ENCODE measurements at places on chromosomes 6 and 20.

DNA sequence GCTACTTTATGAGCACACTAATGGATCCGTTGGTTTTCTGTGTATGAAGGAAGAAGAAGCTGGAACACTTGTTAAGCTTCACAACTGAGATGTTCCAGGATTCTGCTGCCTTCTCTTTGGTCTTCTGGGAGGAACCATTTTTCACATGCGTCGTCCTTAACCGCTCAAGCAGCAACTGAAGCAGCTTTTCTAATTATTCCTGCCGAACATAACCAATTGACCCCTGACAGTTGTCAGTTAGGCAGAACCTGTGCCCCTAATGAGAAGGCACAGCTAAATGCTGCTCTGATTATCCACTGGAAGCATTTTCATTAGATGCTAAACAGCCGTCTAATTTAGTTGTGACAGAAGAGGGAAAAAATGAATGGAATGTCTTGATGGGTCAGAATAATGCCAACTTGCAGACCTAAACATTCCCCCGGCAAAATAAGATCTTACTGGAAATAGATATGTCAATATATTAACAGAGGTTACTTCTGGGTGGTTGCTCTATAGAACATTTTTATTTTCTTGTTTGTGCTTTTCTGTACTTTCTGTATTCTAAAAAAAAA, 85.0 kb upstream of the SMLR1 start:
- DNase-seq = no peak

- no peak for DNase-seq
Observed at GRCh38 chr6:150372051-150372450, 3.2 kb downstream of the IYD start.

GRCh38 chr6:43714311-43715055, 26.9 kb upstream of the MRPS18A start:
- DNase-seq = no peak

- no peak for DNase-seq
Observed at GRCh38 chr6:13272131-13273046, 55.9 kb downstream of the TBC1D7 start.

GRCh38 chr6:148118244-148118643, 224.4 kb upstream of the SASH1 start:
- no peak for DNase-seq

- no peak for DNase-seq
Observed at GRCh38 chr6:152048921-152049320, 241.4 kb downstream of the ESR1 start.

GRCh38 chr20:48171626-48172356, 386.5 kb upstream of the SULF2 start:
- DNase-seq = no peak

- DNase-seq = no peak
Observed at GRCh38 chr6:45812922-45813321, 202.7 kb downstream of the CLIC5 start.

DNA sequence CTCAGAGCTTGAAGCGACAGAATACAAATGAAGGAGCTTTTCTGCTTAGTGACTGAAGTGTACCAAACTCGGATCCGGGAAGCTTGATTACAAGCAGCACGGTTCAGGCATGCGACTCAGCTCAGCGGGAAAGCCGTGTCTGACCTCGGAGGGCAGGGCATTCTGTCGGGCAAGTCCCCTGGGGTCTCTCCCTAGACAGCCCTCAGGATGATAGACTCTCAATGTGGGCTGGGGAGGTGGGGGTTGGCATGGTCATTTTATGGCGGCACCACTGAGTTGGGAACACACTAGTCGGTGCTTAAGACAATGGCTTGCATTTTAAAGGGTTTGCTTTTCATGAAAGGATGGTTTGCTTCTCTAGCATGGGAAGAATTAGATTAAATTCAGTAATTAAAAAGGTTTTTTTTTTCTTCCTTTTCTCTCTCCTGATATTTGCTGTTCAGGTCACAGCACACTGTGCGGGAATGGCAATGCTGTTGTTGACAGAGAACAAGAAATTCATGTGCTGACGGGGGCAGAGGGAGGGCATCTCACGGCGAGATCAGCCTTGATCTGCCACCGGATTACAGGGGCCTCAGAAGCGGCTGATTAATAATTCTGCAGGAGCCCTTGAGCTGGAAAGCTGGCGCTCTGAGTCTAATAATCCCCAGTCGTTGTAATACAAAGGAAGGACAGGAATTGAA, 80.7 kb upstream of the TRAF3IP2 start:
- no peak for DNase-seq

DNA sequence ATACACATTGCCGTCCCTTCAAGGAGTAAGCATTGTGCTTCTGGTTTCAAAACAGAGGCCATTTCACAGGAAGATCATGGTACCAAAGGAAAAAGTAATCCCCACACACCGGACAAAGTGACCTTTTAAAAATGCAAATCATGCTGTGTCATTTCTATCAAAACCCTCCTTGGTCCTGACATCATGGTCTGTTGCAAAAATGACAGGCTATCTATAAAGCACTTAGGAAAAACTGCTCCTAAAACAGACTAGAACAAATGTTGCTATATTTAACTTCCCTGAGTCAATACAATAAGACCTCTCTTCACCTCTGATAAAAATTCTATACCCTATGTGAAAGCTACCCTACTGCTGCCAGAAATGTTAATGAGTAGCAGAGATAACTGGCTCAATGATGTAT, 353.6 kb upstream of the RUNX2 start:
- DNase-seq = no peak

DNA sequence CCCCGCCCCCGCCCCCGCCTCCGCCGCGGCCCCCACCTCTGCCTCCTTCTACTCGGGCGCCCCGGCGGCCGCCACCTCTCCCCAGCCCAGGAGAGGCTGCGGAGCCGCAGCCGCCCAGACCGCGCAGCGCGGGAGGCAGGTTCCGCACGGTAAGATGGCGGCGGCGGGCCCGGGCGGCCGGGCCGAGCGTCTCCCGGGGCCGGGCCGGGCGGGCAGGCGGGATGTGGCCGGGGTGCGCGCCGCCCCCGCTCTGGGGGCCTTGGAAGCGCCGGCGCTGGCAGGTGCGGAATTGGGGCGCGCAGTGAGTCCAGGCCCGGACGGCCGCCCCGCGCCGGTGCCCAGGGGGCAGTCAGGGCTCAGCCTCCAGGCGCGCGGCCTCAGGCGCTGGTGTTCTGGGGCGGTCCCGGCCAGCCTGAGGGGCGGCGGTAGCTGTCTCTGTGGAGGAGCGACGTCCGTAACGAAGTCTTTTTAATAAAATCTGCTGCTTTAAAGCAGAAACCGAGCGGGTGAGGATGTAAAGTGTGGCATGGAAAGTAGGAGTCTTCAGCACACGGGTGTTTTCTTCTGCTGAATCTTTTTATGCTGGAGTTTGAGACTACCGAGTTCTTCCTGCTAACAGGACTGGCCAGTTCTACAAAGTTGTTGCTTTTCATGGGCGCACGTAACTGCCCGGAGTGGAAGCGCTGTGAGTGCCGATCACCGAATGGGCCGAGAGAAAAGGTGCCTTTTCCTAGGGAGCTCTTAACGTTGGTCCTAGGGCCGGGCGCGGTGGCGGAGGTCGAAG, at the start of gene GID8:
Gene GID8, plus strand, starts transcription at position 43 of the 784 bp plus-strand sequence. CDS start 3,356 bp downstream, outside the sequence.
- peak; percentile 12 for DNase-seq

- no peak for DNase-seq
Observed at GRCh38 chr20:4476903-4477500, 244.7 kb upstream of the PRND start.

DNA sequence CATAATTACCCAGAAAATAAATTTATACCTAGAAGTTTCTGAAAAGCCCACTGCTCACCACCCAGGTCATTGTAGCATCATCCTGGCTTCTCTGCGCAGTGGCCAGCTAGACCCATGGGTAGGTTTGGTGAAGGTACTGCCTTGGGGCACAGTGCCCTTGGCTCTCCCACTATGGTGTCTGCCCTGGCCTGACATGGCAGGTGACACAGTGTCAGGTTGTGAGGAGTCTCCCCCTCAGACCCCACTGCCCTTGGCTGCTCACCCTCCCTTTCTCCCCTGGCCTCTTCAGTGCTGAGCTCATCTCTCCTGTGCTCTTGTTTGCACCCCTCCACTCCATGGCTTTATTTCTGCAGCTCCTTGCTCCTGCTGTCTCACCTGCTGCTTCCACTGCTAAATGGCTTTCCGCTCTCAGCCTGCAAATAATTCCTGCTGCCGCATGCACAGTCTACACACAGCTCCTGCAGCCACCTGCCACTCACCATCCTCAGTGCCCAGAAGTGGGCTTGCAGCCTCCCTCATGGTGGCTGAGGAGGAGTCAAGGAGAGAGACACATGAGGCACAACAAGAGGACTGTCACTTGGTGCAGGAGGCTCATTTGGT, 313.4 kb upstream of the MOCS1 start:
- DNase-seq = no peak

DNA sequence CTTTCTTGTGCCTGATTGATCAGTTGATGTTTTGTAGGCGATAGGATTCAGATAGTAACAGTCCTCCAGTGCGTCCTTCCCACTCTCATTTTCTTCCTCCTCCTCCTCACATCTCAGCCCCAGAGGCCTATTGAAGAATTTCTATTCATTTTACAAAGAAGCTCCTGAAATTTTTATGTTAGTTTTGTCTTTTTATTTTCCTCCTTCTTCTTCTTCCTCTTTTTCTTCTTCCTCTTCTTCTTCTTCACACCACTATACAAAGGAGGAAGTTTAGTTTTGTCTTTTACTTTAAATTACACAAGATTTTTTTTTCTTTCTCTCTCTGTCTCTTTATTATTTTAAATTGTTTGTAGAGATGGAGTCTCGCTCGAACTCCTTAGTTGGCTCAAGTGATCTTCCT, 19.1 kb downstream of the BTN2A1 start:
- DNase-seq = no peak

- no peak for DNase-seq
Observed at GRCh38 chr6:31901415-31901952, 402 bp downstream of the ZBTB12 start.

DNA sequence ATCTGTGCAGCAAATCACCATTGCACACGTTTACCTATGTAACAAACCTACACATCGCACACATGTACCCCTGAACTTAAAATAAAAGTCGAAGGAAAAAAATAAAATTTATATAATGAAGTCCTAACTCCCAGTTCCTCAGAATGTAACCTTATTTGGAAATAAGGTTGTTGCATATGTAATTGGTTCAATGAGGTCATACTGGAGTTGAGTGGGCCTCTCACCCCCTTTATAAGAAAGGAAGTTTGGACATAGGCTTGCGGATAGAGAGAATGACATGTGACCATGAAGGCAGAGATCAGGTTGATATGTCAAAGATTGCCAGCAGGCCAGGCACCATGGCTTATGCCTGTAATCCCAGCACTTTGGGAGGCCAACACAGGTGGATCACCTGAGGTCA, 16.1 kb upstream of the ZBTB22 start:
- no peak for DNase-seq

DNA sequence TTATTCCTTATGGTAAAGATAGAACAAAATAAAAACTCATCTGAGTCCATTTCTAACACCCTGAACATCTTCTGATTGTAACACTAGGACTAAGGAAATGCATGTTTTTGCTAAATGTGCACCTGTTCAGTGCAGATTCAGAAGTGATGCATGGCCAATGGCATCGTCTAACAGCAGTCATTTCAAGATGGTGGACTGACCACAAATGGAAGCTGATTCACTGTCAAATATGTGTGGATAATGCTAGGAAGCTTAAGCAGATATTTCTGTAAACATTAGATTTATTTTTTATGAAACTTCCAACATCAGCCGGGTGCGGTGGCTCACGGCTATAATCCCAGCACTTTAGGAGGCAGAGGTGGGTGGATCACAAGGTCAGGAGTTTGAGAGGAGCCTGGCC, 394.8 kb downstream of the SAMD5 start:
- DNase-seq = peak; percentile 41

DNA sequence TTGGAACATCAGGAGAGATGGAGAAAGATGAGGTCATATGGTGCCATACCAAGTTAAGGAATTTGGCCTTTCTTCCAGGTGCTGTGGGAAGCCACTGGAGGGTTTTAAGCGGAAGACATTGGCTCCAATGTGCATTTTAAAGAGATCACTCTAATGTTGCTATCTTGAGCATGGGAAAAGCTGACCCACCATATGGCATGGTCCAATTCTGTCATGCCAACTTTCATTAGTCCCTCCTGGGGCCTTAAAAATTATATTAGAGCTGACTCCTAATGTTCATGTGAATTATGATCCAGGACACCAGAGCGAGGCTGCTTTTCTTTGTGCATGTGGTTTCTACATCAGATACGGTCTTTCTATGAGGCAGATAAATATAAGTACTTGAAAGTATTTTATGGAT, 335.0 kb upstream of the TSHZ2 start:
- DNase-seq = no peak

DNA sequence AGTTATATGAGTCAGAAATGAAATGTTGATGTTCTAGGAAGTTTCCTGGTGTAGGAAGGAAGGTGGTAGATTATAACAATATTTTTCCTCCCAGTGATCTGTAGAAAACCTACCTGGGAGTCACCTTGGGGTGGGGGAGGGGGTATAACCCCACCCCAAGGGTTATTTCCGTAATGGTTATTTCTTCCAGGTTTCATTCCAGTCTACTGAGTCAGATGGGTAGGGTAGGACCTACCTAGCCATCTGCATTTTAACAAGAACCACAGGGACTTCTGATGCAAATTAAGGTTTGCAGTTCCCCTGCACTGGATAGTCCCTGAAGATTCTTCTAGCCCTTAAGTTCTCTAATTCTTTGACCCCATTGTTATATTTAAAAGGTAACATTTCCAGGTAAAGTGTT, 88.9 kb downstream of the ARMC2 start:
- no peak for DNase-seq

DNA sequence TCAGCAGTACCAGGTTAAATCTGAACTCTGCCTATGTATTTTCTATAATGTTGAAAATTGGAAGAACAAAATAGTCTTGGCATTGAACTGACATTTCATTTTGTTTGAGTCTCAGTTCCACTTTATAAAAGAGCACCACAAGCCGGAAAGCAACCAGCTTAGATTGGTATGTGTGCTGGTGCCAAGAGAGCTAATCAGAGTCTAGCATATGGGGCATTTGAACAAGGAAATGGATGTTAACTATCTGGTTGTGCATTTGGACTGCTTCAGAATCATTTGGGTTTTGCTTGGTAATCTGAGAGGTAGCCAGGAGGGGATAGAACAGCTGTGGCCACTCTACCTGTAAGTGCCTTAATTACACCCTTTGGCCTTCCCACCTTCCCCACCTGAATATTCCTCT, 184.8 kb downstream of the GRIK2 start:
- DNase-seq = no peak

DNA sequence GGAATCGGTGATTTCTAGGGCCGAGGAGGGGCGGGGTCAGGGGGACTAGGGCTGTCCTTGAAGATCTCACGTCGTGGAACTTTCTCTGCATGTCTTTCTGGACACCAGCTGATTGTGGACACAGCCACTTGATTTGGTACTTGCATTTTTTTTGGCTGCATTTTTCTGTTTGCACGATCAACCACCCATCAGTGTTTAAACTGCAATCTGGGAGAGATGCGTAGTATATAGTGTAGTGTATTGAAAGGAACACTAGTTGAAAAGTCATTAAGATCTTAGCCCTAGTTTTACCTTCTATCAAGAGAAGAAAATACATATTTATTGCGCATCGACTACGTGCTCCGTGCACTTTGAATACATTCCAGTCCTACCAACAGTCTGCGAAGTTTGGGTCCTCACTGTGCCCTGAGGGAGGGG, 657 bp downstream of the NT5DC1 start:
- DNase-seq = no peak

GRCh38 chr6:111517965-111518364, 34.9 kb upstream of the REV3L start:
- DNase-seq = no peak

- DNase-seq = no peak
Observed at GRCh38 chr6:5923840-5924239, 82.9 kb downstream of the NRN1 start.

Measured in HS-27A (cell line).